Daoy (cell line): ENCODE measurements at places on chromosomes 16 and 17. TPM values are rescaled to one million over a fixed set of nuclear protein-coding genes. Genes with fewer than 3 reads are reported as not detected.

DNA sequence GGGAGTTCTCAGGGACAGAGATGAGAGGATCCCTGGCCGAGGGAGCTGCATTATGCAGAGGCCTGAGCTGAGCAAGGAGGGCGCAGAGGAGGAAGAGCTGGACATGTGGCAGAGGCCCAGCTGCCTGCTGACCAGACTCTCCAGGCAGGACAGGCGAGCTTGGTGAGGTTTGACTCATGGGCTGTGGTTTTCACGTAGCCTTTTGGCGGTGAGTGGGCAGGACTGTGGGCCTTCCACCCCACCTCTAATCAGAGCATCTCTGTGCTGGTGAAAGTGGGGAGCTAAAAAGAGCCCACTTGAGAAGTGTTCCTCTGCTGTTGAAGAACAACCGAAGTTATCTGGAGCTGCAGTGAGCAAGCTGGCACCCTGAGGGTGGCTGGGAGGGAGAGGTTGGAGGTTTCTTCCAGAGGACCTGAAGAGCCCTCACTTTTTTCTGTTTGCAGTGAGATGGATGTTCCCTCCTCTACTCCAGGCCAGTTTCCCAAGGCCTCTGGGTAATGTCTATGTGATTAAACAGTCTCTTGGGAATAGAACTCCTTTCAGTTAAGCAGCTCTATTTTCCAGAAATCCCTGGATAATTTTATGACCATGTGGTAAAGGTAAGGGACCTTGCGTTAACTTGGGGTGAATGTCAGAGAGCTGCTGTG is 11.9 kb downstream of the EPN2 start:
- DNase-seq = peak; percentile 58

DNA sequence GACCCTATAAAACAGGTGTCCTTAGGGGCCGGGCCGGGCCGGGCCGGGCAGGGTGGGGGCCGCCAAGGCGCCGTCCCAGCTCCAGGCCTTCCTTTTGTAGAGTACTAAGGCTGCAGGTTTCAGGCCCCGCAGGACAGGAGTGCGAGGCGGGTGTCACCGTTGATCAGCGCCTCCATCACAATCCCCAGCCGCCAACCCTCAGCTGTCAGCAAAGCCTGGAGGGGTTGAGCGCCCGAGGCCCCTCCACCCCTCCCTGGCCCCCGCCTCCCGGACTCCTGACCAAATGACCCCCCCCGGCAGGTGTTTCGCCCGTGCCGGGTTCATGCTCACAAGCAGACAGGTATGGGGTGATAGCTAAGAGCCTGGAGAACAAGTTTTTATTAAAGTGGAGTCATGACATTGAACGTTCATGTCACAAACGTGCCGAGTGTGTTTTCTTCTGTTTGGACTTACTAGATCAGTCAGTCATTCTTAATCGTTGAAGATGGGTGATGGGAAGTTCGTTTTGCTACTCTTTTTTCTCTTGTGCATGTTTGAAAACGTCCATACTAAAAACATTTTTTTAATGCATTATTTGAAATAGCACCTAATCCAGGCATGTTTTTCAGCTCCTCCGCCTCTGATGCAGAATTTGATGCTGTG is 534 bp downstream of the ARL2BP start:
- peak; percentile 18 for DNase-seq

DNA sequence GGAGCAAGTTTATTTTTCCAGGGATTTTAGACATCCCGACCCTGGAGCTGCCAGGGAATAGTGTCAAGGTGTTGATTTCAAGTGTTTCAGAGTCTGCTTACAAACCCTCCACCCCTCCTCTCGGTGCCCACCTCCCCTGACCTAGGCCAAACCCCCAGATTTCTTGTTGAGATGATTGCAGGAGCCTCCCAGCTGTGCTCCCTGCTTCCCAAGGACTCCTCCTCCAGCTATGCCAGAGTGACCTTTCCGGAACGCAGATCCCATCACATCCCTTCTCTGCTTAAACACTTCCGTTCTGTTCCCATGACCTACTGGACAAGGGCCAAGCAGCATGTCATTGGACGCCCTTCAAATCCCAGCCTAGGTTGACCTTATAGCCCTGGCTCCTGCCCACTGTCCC is 23.7 kb upstream of the CDH1 start:
- no peak for DNase-seq

GRCh38 chr16:30485818-30486436 is 13.4 kb downstream of the ITGAL start:
- DNase-seq = peak; percentile 6

DNA sequence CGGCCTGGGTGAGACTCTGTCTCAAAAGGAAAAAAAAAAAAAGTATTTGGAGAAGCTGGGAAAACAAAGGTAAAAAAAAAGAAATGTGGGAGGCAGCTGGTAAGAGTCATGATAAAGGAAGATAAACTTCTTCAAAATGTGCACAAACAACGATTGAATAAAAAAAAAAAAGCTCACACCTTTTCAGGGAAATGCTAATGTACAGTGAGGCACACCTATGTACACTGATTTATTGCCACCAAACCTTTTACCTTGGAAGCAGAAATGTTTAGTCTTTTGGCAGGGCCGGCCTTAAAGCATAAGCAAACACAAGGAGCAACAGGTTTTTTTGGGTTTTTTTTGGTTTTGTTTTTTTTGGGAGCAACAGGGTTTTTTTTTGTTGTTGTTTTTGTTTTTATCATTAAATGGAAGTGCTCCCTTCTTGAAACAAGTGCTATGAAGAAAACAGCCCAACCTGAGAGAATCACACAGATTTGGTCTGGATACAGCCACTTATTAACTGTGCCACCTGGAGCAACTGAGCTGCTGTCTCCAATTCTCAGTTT is 29.8 kb upstream of the KCNJ2 start:
- DNase-seq = no peak

DNA sequence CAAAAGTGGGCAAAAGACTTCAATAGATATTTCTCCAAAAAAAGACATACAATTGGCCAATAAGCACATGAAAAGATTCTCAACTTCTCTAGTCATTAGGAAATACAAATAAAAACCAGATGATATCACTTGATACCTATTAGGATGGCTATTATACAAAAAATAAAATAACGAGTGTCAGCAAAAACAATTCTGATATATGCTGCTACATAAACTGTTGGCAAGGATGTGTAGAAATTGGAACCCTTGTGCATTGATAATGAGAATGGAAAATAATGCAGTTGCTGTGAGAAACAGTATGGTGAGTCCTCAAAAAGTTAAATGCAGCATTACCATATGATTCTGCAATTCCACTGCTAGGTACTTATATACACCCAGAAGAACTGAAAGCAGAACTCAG is 80.6 kb downstream of the BRIP1 start:
- no peak for DNase-seq

DNA sequence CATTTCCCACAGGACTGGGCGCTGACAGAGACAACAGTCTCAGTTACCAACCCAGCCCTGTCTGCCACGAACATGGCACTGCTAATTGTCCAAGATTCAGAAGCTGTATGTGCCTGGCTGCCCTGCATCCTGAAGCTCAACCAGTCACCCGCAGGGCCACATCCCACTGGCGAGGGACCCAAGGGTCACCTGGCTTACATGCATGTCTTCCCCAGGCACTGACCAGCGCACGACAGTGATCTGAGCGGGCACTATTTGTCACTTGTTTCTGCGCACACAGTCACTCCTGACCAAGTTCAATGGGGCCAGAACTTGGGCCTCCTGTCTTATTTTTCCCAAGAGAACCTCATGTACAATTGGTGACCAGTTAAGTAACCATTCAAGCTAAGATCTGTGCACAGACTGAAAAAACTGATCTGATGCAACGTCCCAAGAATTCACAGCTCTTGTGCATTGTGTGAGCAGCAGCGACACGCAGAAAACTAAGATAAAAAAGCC is 13.1 kb downstream of the USP7 start:
- DNase-seq = no peak

DNA sequence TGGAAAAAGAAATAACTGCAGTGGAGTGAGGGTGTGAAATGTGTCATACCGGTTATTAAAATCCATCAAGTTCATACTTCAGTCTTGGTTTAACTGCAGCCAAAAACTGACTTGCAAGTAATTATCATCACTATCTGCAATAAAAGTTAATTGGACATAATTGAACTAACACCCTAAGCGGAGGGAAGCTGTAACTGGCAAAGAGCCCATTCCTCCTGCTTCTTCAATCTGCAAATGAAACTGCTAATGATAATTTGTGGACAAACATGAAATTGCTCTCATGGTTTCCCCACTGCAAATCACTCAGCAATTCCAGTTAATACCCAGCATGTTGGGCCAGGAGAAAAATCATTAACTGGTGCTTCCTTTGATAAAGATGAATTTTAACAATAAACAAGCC is 46.5 kb downstream of the FAM222B start:
- no peak for DNase-seq

GRCh38 chr16:19184823-19185509 is 16.9 kb downstream of the SYT17 start:
- DNase-seq = peak; percentile 21

DNA sequence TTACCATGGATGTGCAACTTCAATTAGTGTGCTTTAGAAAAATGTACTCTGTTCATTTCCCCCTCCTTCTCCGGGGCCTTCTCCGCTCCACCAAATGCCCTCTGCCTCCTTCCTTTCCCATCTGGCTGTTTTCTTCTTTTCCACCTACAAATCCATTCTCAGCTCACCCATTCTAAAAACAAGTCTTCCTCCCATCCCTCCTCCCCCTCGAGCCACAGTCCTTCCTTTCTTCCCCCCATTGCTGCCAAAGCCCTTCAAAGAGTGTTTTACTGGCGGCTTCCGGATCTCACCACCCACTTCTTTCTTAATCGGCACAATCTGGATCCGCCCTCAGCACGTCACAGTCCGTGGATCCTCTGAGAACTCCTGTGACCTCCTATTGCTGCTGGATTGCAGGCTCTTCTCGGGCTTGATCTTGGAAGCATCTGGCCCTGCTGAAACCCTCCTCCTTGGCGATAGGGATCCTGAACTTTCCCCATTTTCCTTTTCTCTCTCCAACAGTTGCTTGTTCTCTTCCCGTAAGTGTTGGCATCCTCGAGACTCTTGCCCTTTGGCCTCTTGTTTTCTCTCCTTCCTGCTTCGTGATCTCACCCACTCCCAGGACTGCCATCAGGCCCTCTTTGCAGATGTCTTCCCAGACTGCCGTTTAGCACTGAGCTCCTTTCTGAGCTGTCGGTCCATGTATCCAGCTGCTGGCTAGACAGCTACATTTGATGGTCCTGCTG is 36.0 kb upstream of the FBXO47 start:
- DNase-seq = no peak

DNA sequence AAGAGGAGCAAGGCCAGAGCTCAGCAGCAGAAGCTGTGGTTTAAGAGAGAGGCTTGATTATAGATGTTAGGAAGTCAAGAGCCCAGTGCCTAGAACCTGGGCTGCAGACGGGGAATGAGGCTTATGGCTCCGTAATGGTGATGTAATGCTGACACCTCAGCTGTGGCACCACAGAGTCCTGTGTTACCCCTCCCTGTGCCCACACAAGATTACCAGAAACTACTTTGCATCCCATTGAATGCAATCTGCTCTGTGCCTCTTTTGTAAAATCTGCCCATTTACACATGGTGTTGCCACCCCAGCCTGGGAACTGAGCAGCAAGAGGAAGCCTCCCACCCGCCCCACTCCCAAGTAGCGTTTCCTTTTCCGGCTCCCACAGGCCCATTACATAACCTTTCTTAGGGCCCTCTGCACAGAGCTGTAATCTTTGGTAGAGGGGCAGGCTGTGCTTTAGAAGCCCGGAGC is 57.0 kb downstream of the PITPNC1 start:
- DNase-seq = no peak

- DNase-seq = no peak
These were observed 4.9 kb downstream of the SEZ6 start for GRCh38 chr17:29000973-29001372.

DNA sequence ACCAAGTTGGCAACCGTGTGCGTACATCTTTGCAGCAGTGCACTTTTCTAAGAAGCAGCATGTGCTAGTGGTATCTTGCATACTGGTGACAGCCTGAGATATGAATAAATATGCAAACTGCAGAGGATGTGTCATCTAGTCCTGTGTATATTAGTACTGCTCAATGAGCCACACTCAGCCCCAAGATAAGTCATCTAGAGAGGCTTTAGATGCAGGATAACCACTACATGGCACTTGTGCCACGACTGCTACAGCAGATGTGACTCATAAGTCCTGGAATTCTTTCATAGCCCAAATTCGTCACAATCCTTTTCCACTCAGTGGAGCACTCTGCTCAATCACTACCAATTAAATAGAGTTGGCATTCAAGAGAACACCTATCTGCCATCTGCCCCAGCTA is 171.5 kb downstream of the AXIN2 start:
- peak; percentile 69 for DNase-seq

GRCh38 chr16:4660454-4661007 is 32.8 kb upstream of the NUDT16L1 start:
- DNase-seq = peak; percentile 85

- DNase-seq = no peak
These were observed 3.9 kb upstream of the TPPP3 start for GRCh38 chr16:67397036-67397801.

- DNase-seq = peak; percentile 77
These were observed 38.1 kb downstream of the SOST start for GRCh38 chr17:43720311-43721060.

- no peak for DNase-seq
These were observed 338.3 kb downstream of the CA10 start for GRCh38 chr17:51820252-51820651.

DNA sequence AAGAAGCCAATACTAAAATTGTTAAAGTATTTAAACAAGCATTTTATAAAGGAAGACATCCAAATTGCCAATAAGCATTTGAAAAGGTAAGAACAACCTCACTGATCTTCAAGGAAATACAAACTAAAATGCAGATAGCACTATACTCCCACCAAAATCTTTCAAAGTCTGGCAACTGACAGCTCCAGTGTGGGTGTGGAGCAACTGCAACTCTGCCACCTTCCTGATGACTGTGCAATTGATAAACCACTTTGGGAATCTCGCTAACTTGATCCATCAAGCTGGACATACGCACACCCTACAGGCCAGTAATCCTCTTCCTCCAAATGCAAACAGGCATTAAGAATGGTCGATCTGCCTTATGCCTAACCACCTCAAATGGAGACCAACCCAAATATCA is 31.9 kb downstream of the LITAFD start:
- DNase-seq = no peak

DNA sequence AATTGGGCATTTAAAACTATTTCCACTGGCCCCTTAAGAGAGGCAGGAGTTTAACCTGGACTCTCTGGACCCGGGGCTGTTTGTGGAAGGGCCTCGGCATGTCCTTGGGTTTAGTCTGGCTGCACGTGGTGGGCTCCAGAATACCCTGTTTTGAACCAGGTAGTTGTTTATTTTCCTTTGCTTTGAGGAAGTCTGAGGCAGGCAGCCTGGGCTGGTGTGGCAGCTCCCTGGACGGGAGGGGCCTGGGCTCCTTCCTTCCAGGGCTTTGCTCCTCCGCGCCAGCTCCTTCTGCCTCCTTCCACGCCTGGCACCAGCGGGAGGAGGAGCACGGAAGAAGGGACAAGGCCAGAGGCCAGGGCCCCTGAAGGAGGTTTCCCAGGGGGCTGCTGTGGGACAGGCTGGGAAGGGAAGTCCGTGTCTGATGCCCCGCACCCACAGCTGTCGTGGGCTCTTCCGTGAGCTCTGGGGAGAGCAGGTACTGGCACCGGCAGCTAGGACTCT is 15.5 kb downstream of the BANP start:
- DNase-seq = no peak

RNF222 gene
- not detected in 2 replicates for total RNA-seq

PRAC1 gene
- total RNA-seq = not detected in 2 replicates

CACNG1 gene
- not detected in 2 replicates for total RNA-seq

MSLN gene
- total RNA-seq = not detected in 2 replicates

CFAP52 gene
- not detected in 2 replicates for total RNA-seq

OR3A2 gene
- not detected in 2 replicates for total RNA-seq
